Fibroblast of skin of scalp (primary cell): ENCODE measurements at places on chromosomes 2 and 18.

DNA sequence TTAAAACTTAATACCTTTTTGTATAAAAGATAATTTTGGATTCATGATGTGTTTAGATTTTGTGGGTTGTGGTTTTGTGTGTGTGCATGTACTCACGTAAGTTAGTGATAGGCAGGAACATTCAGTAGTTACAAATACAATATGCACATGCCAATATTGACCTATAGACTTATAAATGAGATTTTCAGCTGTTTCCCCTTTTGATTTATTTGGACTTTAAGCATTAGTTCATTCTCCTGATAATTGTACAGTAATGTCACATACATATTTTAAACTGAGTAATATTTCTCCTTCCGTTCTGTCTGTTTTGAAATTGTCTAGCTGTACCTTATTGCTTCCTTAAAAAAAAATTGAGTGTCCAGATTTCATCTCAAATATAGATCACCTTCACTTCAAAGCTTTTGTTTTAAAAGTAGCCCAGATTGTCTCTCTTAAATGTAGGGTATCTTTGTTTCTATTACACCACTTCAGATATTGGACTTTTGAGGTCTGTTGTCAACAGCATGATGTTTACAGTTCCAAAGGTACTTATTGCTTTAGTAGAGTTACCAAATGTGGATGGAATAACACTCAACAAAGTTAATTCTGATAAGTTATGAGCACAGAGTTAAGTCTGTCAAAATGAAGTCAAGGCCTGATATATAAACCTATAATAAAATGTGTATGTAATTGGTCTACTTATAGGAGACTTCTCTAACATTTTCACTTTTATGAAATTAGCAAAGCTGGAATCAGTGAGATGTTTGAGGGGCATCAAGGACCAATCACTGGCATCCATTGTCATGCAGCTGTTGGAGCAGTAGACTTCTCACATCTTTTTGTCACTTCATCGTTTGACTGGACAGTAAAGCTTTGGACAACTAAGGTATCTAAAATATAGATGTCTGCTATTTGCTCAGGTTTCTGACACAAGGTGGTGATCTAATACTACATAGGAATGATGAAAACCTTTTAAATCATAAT lies 42.0 kb downstream of the DYNC1I2 start:
- DNase-seq, result no peak

DNA sequence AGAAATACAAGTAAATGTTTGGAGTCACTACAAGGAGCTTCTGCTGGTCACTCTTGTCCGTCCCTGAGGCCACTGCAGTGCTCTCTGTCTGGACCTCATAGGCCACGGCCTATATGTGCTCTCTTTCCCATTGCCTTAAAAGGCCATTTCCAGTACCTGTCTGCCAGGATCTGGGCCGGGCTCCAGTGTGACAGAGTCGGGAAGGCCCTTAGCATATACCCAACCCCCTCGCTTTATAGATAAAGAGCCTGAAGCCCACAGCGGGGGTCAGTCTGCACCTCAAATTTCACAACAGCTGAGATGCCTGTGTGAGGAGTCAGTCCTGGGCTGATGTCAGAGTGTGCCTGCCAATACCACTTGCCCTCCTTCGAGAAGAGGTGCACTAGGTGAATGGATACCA lies 39.9 kb downstream of the ADD2 start:
- no peak for DNase-seq

GRCh38 chr2:76251342-76251741 lies 540.6 kb upstream of the GCFC2 start:
- DNase-seq, result no peak

GRCh38 chr2:106020032-106020431 lies 174.1 kb downstream of the UXS1 start:
- peak; percentile 25 for DNase-seq

- DNase-seq, result no peak
Measured at GRCh38 chr18:76441002-76441667, 53.9 kb downstream of the ZNF516 start.

DNA sequence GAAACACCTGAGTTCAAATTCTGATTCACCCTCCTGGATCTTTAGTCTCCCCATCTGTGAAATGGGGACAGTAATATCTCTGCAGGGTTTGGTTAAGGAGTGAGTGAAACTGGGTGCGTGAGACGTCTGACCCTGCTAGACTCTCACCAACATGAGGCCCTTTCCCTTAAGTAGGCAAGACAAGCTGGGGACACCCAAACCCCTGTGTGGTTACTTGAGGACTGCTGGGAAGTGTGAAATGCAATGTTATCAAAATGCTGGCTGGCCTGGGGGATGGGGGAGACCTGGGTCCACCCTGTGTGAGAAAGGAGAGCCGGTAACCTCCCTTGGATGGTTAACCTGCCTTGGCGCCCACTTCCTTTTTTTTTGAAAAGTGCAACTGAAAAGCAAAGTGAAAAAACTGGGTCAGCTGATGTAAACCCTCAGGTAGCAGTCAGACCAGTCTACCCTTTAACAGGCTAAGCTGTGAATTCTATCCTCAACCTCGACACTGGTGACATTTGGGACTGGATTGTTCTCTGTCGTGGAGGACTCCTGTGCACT lies 82.3 kb downstream of the INPP5D start:
- DNase-seq, result no peak

- peak; percentile 100 for DNase-seq
Measured at GRCh38 chr2:218806346-218806978, 24.5 kb downstream of the CYP27A1 start.
